ENCODE measurements at places on chromosomes 11 and 22. TPM values are rescaled to one million over a fixed set of nuclear protein-coding genes. Genes with fewer than 3 reads are reported as not detected.

THAP7 gene
- 22.0 TPM for total RNA-seq

KDELR3 gene
- 5.9 TPM for total RNA-seq

DNA sequence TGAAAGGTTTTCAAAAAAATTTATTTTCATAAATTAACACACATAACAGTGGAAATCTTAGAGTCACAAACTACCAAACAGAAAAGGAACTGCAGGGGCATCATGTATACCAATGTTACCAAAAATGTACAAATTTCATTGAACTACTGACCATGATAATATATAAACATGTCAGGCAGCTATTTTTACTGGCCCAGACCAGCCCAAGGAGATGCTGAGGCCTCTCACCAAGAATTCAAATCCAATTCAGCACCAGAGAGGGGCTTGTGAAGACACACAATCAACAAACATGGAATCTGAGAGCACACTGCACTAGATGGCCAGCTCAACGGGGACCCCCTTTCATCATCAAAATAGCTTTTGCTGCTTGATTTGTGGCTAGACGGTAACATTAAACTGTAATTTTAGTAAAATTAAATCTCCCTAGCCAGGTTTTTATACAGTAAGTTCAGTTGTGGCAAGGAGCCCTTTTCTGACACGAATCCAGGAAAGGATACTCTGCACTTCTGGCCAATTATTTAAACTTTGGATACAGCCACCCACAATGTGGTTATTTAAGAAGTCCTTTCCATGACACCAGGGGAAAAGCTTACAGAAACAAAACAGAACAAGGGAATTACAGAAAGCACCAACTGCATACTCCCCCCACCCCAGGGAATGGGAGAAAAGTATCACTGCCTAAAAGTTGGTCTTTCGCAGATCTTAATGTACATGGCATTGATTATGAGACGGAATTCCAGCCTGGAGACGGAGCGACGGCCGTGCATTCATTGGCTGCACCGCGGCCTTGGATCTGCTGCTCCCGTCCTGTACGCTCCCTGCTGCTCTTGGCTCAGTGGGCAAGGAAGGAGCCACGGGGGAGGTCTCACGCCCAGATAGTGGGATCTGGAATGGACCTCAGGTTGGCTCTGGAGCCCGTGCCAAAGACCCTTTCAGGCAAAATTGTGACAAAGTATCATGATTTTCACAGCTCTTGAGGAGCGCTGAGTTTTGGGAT, 19.6 kb upstream of the PISD start:
- no peak for DNase-seq

GRCh38 chr11:100574894-100575769, 112.0 kb upstream of the ARHGAP42 start:
- no peak for DNase-seq

Data from upper lobe of right lung (tissue), 1 donor.